Choroid plexus epithelial cell (primary cell): ENCODE measurements at places on chromosomes 5 and 9.

DNA sequence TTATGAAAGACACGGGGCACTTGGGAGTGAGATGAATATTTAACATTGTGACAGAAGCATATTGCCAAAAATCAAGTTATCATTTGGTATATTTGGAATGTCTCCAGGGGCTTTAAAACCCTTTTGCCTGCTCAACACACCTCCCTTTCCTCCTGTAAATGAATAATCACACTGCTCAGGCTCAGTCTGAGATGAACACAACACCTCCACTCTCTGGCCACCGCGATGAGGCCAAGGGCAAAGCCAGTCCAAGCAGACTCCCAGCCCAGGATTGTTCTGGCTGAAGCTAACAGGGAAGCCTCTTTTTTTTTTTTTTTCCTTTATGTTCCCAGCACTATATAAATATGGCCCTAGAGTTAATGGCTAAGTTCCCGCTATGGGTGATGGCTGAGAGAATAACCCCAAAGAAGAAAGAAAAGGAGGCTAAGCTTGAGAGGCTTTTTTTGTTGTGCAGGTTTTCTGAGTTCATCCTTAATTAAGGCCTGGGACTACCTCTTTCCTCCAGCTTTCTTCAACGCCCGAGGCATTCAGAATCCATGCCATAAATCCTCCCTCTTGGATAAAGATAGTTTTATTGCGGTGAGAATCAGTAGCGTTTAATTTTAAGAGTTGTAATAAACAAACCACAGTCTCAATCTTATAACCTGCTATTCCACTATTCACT is 10.5 kb upstream of the ERAP1 start:
- no peak for DNase-seq

DNA sequence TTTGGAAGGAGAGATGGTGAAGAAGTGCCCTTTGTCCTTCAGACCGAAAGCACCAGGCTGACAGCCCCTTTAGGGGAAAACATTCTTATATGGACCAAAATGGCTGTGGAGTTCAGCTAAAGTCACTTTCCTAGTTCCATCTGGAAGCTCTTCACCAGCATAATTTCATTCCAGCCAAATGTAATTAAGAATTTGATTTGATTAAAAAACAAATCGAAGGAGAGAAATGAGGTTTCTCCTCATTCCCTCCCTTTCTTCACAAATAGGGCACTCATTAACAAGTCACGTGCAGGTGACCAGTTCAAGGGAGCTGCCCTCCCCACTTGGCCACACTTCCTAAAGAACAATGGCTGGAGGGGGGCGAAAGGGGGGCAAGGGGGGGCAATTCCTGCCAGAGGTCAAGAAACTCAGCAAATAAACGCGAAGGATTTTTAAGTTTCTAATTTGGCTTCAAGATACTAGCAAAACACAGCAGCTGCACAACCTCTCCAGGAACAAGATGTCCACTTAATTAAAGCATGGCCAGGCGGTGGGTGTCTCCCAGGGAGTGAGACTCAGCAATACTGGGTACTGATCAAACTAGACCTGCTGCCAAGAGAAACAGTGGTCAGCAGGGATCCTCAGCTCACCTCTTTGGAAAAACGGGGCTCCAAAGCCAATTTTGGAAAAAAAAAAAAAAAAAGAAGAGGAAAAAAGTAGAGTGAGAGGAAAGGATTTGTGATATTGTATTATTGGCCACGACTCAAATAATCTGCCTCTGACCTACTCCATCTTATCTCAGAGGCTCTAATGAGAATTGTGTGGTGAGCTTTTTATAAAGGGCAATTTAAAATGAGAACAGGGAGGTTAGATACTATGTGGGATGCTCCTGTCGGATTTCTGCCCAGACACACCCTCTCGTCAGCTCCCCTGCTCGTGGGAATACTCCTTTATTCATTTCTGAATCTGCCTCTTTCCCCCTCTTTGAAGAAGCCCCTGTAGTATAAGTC is 254.3 kb downstream of the ZSWIM6 start:
- peak; percentile 23 for DNase-seq

DNA sequence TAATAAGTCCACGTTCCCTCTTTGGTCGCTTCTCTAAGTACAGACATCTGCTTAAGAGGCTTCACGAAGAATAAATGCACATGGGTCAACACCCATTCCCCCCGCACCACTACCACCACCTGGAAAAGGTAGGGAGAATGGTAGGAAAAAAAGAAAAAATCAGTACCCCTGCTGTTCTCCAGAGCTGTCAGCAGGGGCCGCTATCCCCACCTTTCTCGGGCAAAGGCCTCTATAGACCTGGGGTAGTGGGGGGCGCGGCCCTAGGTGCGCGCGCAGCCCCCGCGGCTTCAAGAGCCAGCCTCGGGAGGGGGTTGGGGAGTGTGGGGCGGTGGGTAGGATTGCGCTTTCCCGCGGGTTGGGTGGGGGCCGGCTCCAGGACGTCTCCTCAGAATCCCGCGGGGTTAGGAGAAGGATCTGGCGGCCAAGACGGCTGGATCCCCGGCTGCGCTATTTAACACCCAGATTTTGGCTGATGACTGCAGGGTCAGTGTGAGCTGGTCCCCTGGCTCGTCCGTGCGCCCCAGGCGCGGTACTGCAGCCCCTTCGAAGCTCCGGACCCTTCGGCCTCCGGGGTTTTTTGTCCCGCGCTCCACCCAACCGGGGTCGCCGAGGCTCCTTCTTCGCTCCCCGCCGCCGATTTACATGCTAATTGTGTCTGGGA is 1.6 kb upstream of the SEMA6A start:
- peak; percentile 68 for DNase-seq

DNA sequence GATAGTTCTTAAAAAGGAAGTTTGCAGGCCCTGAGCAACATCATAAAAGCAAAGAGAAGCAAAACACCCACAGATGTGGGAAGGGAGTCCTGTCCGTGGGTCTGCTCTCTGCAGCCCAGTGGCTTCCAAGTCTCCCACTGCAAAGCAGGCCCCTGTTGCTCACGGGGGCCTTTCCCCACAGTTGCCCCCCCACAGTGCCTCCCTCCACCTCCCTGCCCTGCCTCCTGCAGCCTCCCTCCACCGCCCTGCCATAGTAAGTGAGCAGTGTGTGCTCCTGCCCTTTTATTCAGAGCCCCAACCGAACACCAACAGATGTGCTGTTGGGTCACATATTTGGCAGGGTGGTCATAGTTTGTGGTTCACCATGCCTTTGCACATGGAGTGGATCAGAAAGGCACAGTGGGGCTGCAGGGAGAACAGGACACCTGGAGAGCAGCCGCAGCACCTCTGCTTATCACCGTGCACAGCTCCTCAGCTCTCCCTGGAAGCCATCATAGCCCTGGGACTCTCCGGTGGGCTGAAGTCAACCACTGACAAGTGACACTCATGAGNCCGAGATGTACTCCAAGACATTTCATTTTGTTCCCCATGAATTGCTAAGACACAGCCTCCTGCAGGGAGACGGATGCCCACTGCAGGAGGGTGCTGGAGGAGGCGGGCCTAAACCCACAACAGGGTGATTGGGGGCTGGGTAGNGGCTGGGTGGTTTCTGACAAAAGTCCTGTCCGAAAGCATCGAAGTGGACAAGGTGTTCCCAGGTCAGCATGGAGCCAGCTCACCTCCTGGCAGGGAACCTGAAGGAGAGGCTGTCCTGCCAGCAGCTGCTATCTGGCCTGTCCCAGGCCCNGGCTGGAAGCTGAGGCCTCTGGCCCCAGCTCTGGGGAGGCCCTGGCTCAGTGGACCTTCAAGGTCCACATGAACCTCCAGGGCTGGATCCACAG is 278.9 kb downstream of the GADD45G start:
- no peak for DNase-seq

- no peak for DNase-seq
Observed at GRCh38 chr5:55820488-55820887, 30.7 kb upstream of the IL31RA start.

GRCh38 chr9:93465855-93466254 is 12.5 kb upstream of the FAM120AOS start:
- no peak for DNase-seq
